ENCODE measurements at places on chromosomes 2 and 18. TPM values are rescaled to one million over a fixed set of nuclear protein-coding genes. Genes with fewer than 3 reads are reported as not detected.

RAPGEF4 gene
- polyA plus RNA-seq = 1.3 TPM

UGT1A4 gene
- polyA plus RNA-seq = not detected

ERFE gene
- 0.08 TPM for polyA plus RNA-seq

DNA sequence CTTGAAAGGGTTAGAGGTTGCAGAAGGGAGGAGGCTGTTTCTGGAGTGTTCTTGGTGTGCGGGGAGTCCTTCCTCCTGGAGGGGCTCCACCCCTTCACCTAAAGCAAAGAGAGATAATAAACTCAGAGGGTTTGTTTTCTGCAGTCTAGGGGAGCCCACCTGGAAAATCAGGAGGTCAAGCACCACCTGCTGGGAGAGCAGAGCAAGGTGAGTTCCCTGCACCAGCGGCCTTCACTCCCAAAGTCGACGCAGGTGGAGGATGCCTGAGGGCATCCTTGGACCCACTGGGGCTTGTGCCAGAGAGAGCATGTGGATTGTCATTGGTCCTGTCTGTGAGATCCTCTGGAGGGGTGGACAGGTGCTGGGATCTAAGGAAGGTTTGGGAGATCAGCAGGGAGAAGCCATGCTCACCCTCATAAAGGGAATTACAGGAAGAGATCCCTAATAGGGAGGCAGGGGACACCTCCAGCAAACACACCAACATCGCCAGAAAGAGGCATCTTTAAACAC, 116.7 kb downstream of the KCNF1 start:
- DNase-seq = no peak

- DNase-seq = no peak
Measured at GRCh38 chr2:96985181-96985945, 1.0 kb downstream of the FAM178B start.

- DNase-seq = no peak
Measured at GRCh38 chr2:137262594-137262993, 497.2 kb downstream of the THSD7B start.

- DNase-seq = no peak
Measured at GRCh38 chr2:198973181-198973580, 484.6 kb downstream of the SATB2 start.

GRCh38 chr2:25960920-25961319, 21.4 kb downstream of the KIF3C start:
- no peak for DNase-seq

- peak; percentile 88 for DNase-seq
Measured at GRCh38 chr2:27582695-27583389, at the start of gene ZNF512. Gene ZNF512 (plus strand): TSS chr2:27583042. CDS start chr2:27583113, 71 bp downstream.

- no peak for DNase-seq
Measured at GRCh38 chr2:4561196-4561595, 857.8 kb downstream of the DCDC2C start.

DNA sequence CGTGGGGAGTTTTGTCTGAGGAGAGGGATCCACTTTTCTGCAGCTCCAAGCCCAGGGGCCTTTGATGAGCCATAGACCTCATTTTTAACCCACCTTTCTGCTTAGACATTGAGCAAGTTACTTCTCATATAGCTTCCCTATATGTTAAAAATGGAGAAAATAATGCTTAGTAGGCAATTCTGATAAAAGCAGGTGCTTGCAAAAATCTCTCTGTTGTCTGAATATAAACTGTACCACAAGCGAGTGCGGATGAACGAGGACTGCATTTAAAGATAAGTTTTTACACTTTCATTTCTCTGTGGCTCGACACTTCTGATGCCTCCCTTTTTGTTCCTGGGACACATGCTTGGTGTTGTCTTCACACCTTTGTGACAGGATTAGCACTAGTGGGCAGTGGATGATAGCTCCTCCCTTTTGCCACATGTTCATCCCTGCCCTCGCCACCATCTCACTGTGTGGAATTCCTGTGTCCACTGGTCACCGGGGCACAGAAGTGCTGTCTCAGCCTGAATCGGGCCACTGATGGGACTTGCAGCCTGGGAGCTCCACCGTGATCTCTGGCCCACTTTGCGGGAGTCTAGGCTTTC, 1.6 kb downstream of the TYMS start:
- DNase-seq = no peak

GRCh38 chr18:903701-904100, 970 bp upstream of the ADCYAP1 start:
- peak; percentile 38 for DNase-seq
